ENCODE measurements at places on chromosomes 4 and X.
A peak's percentile ranks its signal among the peaks of the same experiment; 100 is the strongest.

DNA sequence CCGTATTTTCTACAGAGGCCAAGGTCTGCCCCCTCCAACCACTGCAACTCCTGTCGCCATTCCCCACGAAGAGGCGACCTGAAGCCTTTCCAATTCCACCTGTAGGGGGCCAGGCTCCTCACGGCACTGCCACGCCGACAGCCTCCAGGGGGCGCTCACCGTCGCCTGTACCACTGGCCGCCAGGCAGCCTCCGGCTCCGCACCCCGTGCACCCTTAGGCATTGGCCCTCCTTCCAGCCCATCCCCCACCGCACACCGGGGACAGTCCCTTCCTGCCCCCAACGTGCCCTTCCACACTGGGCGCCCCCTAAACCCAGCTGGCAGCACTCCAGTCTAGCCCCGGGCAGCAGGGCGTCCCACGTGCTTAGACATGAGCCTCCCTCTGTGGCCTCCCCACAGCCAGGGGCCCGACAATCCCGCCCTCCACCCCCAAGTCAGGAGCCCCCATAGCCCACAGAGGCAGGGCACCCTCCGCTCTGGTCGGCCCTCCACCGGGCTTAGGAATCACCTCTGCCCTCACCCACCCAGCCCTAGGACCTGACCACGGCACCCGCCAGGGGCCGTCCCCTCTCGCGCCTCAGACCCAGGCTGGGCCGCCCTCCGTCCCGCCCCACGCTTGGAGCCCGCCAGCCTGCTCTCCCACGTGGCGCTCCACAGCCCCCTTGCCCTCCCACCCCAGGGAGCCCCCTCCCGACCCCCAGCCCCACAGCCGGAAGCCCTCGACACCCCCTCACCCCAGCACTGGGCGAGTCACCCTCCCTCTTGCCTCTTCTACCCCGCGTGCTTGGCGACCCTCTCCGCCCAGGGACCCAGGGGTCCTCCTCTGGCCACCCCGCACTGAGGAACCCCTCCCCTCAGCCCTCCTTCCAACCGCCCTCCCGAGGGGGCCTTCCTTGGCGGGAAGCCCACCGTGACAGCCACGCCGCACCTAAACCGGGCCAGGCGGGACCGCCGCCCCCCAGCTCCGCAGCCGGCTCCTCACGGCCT, 711 bp downstream of the PNMA6E start:
- DNase-seq = peak; percentile 72

DNA sequence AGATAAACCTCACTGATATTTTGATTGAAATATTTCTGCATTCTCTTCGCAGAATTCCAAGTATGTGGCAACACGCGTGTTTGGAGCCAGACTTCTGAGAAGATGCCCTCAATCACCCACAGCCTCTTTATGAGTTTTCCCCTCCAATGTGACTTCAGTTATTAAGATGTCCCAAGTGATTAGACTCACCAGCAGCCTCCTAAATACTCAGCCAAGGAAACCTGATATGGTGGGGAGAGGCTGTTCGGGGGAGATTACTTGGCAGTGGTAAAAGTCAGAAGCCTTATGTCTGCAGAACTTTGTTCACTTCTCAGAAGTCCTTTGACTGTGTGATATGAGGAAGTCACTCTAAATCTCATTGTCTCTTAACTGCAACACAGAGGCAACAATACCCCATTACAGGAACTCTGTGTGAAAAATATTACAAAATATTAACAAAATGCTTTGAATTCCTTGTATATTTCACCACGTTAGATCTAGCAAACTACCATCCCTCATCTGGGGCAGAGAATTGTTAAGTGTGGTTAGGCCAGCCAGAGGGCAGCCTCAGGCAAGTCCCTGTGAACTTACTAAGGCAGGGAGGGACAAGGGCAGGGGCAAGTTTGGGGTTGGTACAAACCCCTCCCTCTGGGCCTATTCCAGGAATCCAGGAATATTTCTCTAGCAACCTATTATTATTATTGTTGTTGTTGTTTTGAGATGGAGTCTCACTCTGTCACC, 151.4 kb upstream of the USP9X start:
- no peak for DNase-seq

- no peak for DNase-seq
Observed at GRCh38 chr4:92847026-92847425, 543.3 kb downstream of the GRID2 start.

DNA sequence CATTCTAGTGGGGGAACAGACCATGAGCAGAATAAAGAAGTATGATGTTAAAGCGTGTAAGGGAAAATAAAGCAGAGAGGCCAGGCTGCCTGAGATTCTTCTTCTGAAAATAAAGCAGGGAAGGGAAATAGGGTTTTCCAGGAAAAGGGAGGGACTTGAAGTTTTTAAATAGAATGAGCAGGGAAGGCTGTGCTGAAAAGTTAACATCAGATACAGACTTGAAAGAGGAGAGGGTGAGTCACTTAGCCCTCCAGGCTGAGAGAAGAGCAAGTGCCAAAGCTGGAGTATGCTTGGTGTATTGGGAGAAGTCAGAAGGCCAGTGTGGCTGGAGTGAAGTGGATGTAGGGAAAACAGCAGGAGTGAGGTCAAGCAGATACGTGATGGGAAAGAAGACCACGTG, 10.0 kb upstream of the PLK4 start:
- DNase-seq = no peak

GRCh38 chr4:189787216-189788031, 153.2 kb upstream of the FRG1 start:
- DNase-seq = no peak

- DNase-seq = no peak
Observed at GRCh38 chrX:119757646-119757978, 776 bp upstream of the SOWAHD start.

DNA sequence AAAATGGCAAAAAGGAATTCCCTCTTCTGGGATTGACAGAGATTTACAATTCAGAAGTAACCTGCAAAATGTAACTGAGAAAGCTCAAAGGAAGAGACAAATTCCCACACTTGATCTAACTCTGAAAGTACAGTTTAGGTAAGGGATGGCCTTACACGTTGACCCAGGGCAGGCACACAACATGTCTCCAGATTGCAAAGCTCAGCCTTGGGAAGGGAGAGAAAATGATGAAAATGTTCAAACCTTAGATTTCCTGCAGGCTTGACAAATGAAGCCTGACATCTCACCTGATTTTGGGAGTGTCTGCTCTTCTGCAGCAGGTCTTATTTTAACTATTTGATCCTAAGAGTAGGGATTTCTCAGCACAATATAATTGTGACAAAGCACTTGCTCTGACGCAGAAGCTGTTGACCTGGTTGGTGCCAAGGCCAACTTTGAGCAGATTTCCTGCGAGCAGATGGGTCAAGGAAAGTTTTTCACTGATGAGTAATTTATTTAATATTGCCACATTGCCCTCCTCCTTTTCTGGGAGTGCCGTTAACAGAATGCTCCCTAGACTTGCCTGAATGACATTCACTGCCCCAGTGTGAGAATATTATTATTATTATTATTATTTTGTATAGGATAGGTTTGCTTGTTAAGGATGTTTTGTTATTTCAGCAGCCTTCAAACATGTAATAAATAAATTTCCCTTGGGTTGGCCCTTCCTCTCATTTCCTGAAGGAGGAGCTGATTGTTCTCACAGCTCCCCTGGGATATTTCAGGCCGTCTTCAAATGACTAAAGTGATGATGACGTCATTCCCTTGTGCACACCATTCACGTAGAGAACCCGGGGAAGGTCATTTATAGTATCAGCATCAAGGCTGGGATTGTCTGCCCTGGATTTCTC, 157.1 kb downstream of the VEGFC start:
- no peak for DNase-seq

DNA sequence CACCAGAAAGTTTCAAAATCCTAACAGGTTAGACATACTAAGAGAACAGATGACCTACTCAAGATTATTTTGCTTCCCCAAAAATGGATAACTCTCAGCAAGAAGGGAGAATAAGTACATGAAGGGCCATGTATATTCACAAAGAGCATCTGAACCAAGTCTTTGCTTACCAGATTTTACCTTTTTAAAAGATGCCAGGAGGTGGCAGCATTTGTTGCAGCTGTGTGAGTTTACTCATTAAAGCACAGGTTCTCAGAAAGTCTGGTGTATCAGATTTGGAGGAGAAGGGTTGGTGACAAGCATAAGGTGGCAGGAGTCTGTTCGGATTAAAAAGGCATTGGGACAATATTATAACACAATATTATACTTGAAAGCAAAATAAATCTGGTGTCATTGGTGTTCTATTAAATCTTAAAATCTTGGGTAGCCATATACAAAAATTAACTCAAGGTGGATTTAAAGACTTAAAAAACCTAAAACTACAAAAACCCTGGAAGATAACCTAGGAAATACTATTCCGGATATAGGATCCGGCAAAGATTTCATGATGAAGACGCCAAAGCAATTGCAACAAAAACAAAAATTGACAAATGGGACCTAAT, 51.3 kb upstream of the NFKB1 start:
- DNase-seq = peak; percentile 27

DNA sequence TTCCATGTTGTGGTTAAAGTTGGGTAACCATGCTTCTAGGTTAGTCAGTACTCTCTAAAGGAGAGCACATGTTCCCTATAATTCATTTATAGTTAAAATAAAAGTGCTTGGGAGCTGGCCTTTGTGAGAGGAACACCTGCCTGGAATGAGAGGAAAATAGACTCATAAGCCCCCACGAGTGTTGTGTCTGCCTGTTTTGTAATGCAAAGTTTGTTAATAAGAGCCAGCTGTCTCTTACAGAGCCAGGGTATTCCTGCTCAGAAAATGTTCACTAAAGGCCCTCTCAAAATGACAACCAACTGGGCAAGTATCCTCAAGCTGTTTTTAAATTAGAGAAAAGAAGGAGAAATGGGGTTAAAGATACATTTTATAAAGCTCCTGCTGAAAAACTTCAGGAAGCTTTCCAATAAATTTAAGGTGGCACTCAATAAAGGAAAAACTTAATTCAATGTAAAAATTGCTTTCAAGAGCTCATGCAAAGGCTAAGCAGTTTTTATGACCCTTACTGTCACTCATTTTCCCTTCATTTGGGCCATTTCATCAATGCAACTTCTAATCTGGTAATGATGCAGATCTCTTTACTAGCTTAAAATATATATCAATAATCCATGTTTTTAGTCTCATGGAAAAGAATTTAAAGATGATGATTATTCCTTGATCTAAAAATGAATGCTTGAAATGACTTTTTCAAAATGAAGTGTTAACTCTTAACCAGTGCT, 793.6 kb downstream of the STPG2 start:
- no peak for DNase-seq

DNA sequence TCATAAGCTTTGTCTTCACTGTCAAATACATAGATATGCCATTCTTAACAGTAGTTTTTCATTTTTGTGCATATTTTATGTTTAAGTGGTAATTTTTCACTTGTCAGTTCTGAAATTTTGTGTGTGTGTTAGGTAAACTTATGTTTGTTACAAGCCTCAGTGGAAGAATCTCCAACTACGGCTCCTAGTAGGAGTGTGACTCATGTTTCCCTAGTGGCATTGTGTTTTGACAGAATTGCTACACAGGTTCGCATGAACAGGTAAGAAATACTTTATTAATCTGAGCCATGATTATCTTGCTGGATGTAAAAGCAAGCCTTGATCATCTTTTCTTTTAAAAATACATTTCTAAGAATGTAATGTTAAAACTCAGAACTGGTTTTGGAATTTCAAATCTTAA, 94.4 kb downstream of the BLTP1 start:
- no peak for DNase-seq

DNA sequence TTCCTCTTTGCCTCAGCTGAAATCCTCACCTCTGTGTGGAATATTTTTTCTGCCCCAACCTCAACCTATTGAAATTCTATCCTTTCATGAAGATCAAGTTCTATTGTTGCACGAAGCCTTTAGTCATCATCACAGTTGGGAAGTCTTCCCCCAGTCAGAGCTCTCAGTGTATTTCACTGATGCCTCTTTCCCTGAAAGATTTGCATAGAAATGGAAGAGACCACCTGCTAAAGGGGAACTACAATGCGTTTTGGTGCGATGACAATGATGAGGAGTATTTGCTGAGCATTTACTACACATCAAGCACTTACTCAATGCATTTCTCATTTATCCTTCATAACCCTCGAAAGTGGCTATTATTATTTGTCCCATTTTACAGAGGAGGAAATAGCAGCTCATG, 151.2 kb upstream of the KLF3 start:
- no peak for DNase-seq

DNA sequence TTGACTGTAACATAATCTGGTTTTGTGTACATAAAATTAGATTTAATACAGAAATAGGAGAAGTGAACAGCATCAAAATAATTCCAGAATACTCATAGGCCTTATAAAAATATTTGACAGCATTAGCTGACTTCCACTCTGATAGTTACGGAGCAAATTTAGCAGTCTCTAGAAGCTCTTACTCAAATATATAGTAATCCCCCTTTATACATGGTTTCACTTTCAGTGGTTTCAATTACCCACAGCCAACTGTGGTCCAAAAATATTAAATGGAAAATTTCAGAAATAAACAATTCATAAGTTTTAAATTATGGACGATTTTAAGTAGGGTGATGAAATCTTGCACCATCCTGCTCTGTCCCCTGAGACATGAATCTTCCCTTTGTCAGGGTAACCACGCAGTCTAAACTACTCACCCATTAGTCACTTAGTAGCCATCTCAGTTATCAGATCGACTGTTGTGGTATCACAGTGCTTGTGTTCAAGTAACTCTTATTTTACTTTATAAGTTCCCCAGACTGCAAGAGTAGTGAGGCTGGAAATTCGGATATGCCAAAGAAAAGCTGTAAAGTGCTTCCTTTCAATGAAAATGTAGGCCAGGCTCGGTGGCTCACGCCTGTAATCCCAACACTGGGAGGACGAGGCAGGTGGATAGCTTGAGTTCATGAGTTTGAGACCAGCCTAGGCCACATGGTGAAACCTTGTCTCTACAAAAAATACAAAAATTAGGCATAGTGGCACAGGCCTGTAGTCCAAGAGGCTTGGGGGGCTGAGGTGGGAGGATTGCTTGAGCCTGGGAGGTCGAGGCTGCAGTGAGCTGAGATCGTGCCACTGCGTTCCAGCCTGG, 17.2 kb upstream of the RTL9 start:
- DNase-seq = no peak

- no peak for DNase-seq
Observed at GRCh38 chr4:160835789-160836188, 1328.0 kb downstream of the FSTL5 start.

GRCh38 chrX:16476692-16477091, 173.3 kb upstream of the S100G start:
- no peak for DNase-seq

DNA sequence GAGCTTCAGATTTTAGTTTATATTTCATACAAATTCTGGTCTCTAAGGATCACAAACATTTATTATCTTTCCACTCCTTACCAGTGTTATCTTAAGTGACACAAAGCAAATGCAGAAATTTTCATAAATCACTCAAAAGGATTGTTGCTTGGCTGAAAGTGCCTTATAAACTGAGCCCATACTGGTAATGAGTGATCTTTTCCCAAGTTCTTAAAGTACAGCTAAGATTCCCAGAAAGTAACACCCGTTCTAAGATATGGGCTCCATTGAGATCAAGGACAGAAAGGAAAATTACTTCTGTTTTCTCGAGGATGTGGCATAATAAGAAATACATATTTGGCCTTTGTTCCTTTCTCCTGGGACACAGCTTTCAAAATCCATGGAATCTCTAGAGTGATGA, 313.7 kb downstream of the ARHGAP24 start:
- DNase-seq = no peak

- DNase-seq = no peak
Observed at GRCh38 chr4:98747393-98748091, 89.1 kb upstream of the TSPAN5 start.

- DNase-seq = no peak
Observed at GRCh38 chrX:11757397-11757718, 679 bp upstream of the MSL3 start.

GRCh38 chrX:121254336-121254735, 206.9 kb downstream of the GLUD2 start:
- no peak for DNase-seq

Data from posterior cingulate gyrus (tissue), 11 donors.